HCT116 (cell line): ENCODE measurements at places on chromosomes 2 and 18. TPM values are rescaled to one million over a fixed set of nuclear protein-coding genes. Genes with fewer than 3 reads are reported as not detected.

DNA sequence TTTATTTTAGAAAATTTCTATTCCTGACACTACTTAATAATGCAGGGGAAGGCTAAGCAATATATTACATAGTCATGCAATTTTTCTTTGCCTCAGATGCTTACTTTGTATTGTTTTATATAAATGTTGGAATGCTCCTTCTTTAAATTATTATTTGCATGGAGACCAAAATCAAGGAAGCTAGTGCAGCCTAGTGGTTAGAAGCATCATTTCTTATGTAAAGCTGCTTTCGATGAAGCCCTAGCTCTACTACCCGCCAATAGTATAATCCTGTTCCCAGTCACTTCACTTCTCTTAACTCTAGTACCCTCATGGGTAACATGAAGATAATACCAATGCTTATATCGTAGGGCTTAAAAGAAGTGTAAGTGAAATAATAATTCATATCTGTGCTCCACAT, 198.9 kb downstream of the LRATD1 start:
- no peak for DNase-seq

- DNase-seq: no peak
Measured at GRCh38 chr2:64675860-64676259, 22.1 kb upstream of the SERTAD2 start.

DNA sequence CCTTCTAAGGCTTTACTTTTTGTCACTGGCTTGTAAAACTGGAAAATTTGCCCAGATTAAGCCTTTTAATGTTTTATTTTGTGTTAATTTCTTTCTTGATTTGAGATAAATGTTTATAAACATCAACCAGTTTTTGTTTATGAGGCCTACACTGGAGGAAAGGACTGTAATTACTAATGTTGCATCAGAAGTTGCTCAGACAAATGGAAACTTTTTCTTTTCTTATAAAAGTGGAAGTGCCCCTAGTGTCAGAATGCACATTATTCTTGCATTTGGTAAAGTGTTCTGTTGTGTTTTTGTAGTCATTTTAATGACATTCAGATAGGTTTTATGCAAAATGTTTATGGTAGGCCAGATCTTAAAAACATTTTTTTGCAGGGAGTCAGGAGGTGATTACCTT, 25.3 kb downstream of the LCLAT1 start:
- DNase-seq: no peak

GRCh38 chr2:235952714-235953113, 215.5 kb downstream of the GBX2 start:
- DNase-seq: no peak

Gene EHD3
- not detected for total RNA-seq

Gene PLGLB1
- total RNA-seq: 1.3 TPM

DNA sequence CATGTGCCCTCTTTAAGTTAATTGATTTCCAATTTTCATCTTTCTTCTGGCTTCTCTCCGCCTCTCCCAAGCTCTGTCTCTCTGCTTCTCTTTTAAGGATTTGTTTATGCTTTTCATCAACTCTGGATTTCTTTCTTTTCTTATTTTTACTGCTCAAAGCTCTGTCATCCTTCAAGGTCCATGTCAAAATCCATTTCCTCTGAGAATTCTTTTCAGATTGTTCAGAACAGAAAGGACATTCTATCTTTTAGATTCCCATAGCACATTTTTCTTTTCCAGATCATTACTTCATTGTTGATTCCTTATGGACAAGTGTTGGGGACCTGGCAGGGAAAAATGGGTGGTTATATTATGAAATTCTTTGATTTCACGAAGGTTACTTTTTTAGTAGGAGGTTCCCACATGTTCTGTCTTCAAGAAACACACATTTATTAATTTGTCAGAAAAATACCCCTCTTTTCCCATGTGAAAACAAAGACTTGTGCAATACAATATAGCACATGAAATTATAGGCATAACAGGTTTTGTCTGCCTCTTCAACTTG, 12.3 kb downstream of the PMAIP1 start:
- DNase-seq: no peak

Gene RAB27B
- 2.2 TPM for total RNA-seq

- DNase-seq: no peak
Measured at GRCh38 chr2:30847329-30847728, 40.1 kb upstream of the CAPN13 start.

DNA sequence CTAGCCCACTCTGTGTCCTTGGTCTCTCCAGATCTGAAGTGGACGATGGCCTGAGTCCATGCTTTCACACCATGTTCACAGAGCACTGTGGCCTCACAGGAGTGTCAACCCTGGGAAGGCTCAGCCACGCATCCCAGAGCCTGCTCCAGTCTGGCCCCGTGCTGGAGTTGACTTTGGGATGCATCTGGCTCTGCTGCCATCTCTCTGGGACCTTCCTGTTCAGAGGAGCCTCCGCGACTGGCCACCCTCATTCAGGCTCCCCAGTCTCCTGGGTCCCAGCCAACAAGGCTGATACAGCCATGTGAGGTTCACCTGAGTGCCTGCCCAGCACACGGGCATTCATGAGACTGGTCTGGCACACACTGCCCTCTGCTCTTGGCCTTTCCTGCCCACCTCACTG, 199.7 kb upstream of the RAB6C start:
- DNase-seq: no peak

Gene LYG2
- total RNA-seq: 0.27 TPM

- DNase-seq: no peak
Measured at GRCh38 chr2:175540421-175540820, 358.9 kb upstream of the ATP5MC3 start.

GRCh38 chr2:238631491-238632180, 204.9 kb downstream of the ASB1 start:
- no peak for DNase-seq

DNA sequence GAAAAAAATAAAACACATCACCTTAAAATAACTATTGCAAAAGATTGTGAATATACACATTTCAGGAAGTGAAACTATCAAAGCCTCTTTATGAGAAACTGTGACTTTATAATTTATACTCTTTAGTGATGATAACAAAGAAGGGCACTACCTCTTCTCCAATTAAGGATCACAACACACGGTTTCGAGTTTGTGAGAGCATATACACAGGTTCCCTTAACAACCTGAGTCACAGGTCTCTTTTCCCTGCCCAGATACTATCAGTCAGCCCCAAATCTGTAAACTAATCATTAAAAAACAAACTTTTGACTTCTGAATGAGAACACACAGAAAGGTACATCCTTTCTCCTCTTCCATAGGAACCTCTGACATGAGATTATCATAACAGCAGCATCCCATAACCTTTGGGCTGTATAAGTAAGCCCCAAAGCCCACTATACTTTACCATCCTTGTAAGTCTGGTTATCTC, 44.9 kb downstream of the PTPN2 start:
- no peak for DNase-seq

Gene ESPNL
- total RNA-seq: 0.22 TPM

Gene VWC2L
- total RNA-seq: not detected

Gene PPP4R1
- total RNA-seq: 66.7 TPM

Gene MEX3C
- total RNA-seq: 45.0 TPM

GRCh38 chr2:84971510-84972206, 697 bp downstream of the KCMF1 start:
- DNase-seq: no peak

GRCh38 chr2:24721470-24721869, 71.7 kb downstream of the PTRHD1 start:
- no peak for DNase-seq

DNA sequence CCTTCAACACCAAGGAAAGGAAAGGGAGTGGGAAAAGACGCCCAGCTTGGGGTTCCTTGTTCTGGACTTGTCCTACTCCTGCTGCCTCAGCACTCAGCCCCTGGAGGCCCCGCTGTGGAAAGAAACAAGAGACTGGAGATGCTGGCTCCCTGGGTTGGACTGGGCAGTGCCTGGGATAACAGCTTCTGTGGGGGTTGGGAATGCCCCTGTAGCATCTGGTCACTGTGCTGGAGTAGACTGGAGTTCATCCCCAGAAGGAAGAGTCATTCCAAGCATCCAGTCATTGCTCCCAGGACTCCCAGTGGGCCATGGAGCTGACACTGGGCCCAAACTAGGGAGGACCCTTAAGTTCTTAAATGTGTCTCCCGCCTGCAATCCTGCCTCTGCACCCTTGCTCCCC, 129.3 kb upstream of the HAAO start:
- no peak for DNase-seq

DNA sequence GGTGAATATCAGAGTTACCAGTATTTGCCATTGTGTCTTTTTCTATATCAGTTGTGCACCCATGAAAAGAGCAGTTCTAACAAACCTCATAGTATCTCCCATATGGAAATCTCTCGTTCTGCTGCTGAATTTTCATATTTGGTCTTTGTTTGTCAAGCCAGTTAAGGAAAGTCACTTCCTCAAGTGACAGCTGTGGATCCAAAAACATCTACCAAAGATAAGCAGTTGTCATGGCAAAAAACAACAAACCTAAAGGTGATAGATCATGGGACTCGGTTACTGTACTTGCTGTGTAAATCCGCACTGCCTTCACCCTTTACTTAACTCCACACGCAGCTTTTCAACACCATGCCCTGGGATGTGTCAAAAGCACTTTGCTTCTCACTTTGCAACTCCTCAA, 17.3 kb downstream of the BMP10 start:
- no peak for DNase-seq

Gene C1QL2
- total RNA-seq: not detected

Gene CEP192
- 24.3 TPM for total RNA-seq

Gene ERBB4
- total RNA-seq: 0.10 TPM

Gene HOXD13
- not detected for total RNA-seq

Gene ZSCAN30
- total RNA-seq: 11.5 TPM

Gene FOXD4L1
- 0.64 TPM for total RNA-seq

Gene ZC3H6
- total RNA-seq: 7.0 TPM

Gene ZSWIM2
- not detected for total RNA-seq

DNA sequence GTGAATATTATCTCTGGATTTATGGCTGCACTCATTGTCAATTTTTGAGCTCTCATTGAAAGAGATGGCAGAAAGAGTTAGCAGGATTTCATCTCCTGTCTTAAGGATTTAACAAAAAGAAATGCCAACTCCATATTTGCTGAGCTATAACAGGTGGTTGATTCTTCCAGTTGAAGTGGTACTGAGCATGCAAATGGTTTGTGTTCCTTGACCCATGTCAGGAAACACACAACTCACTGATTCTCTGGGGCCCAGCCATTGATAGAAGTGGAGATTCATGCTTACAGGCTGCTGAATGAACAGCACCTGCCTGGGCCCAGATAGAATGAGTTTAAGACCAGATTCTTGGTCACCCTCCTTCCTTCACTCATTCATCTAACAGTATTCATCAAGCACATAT, 128.8 kb downstream of the CERS6 start:
- DNase-seq: no peak

DNA sequence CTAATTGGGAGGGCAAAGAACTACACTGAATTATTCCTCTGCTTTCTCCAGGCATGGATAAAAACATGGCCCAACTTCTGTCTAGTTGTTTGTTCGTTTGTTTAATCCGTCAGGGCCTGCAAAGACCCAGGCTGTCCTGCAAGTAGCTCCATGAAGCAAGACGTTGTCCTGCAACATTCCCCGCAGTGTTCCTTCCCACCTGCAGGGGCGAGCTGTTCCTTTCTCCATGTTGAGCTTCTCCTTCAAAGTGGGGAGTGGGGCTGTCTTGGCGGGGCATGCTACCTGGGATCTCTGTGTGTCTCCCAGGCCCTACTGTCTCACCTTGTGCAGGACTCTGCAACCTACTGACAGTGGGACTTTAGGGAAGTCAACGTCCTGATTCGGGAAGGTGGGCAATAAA, 264.0 kb upstream of the SMIM21 start:
- no peak for DNase-seq

DNA sequence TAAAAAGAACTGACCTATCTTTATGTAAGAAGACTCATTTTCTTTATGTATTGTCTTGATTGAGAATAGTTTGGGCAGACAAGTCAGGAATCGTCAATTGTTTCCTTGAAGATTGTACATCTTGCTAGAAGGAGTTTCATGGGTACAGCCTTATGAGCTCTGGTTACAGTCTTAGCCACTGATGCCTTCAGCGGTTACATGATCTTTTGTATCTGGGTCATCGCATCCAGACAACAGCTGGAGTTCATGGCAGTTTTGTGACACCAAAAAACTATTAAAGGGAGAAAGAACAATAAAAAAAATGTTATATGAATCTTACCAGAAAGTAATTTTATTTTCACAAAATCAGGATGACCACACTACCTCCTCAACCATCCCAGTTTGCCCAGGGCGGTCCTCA, 520.5 kb upstream of the CDH7 start:
- DNase-seq: no peak

Gene LRATD1
- 0.07 TPM for total RNA-seq

Gene ARHGAP25
- 0.27 TPM for total RNA-seq

Gene COLEC11
- 0.15 TPM for total RNA-seq

DNA sequence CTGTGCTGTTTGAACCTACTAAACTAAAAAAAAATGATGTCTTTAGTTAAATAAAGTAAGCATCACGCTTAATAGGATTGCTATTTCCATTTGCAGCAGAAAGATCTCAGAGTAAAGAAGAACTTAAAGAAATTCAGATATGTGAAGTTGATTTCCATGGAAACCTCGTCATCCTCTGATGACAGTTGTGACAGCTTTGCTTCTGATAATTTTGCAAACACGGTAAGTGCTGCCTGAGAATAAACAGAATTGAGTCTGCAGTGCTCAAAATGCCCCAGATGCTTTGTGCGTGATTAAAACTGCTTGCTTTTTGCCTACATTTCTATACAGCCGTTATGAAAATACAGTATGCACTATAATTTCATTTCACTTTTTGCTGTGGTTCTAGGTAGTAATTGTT, 3.9 kb downstream of the CDCA7 start:
- DNase-seq: no peak
